NCI-H446 (cell line): ENCODE measurements at places on chromosomes 5 and 9.

DNA sequence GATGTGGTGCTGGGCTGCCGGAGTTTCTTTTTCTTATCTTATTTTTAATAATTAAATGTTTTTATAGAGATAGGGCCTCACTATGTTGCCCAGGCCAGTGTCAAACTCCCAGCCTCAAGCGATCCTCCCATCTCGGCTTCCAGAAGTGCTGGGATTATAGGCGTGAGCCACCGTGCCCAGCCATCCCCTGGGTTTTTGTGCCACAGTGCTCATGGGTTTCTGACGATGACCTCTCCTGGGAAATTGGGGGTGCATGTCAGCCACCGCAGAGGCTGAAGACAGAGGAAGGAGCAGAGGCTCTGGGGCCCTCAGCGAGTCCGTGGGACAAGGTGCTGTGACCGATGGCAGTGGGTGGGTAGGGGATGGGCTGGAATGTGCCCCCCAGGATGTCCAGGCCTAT, 14.4 kb downstream of the GPSM1 start:
- DNase-seq = no peak

- no peak for DNase-seq
These were observed 514.7 kb downstream of the MAT2B start for GRCh38 chr5:164020116-164020515.

GRCh38 chr9:34954225-34954624, 3.9 kb upstream of the PHF24 start:
- no peak for DNase-seq

DNA sequence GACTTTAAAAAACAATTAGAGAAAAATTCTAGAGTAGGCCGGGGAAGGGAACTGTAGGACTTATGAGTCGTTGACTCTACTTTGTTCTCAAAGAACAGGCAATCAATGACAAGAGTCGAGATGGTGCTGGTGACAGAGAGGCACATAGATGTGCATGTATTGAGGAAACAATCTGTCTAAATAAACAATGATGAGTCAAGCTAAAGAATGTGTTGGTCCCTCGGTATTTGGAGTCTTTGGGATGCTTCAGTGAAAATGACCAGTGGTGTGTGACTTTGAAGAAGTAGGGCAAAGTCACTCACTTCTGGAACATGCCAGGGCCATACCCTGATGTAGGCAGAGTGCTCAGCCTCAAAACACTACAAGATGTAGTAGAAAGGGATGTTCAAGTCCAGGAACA, 288.1 kb upstream of the PANK3 start:
- no peak for DNase-seq

DNA sequence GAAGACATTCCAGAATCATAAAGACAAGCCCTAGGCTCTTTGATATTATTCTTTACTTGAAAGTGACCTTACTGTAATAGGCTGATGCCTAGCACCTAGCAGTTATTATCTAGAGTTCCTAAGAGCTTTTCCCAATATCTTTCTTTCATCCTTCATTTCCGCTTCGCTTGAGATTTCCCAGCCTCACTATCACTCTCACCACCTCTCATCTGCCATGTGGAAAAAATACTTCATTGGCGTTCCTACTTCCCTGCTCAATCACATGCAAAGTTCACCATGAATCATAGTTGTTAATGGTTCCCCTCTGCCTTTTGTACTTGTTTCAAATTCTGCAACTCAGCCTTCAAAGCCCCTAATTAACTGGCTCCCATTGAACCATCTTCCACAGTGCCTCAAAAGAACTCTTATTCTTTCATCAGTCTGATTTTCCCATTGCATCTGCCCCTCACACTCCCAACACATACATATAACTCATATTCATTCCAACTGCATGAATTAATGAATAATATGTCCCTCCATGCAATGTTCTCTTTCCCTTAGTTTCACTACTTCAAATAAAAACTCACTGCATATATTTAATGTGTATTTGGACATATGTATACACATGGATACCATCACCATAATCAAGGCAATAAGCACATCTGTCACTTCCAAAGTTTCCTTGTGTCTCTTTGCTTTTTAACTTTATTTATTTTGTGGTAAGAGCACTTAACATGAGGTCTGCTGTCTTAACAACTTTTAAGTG, 221.6 kb downstream of the PARP8 start:
- DNase-seq = no peak

DNA sequence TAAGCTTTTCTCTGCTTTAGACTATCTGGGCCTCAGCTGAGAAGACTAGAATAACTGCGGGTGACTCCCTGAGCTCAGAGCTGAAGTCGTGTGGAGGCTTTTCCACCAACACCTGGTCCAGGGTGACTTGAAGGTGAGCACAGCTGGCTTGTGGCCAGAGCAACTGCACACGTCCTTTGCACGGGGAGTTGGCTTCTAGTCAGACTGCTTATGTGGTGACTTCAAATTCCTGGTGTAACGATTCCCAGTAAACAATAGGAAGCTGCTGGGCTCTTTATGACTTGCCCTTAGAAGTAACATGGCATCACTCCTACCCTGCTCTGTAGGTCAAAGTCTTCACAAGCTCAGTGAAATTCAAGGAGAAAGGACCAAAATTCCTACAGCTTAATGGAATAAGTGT, 800.6 kb upstream of the CDH6 start:
- DNase-seq = no peak

DNA sequence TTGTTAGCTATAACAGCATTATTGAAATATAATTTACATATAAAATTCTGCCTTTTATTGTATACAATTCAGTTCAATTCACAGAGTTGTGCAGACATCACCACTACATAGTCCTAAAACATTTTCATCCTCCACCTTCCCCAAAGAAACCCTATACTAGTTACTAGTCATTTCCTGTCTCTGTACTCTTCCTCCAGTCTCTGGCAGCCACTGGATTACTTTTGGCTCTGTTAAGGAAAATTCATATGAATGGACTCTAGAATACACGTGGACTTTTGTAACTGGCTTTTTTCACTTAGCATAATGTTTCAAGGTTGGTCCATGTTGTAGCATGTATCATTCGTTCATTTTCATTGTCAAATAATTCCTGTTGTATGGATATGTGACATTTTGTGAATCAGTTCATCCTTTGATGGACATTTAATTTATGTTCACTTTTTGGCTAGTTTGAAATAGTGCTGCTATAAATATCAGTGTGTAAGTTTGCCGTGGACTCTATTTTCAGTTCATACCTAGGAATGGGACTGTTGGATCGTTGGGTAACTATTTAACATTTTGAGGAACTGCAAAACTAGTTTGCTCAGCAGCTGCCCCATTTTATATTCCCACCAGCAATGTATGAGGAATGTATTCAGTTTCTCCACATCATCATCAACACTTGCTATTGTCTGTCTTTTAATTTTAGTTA, 9.7 kb downstream of the ICE1 start:
- DNase-seq = no peak

DNA sequence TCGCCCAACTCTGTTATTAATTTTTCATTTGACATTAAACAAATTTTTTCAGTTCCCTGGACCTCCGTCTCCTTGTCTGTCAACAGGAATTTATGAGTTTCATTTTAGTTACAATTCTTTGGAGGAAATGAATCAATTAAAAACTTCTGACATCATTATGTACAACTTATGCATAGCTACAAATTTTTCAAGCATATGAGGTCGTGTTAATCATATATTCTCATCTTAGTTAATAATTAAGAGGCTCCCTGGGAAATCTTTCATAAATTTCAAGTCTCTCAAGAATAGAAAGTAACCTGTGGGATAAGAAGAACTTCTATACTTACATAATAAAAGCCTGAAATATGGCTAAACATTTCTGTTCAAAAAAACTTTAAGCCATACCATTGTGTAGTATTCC, 3.4 kb downstream of the UGT3A1 start:
- no peak for DNase-seq

DNA sequence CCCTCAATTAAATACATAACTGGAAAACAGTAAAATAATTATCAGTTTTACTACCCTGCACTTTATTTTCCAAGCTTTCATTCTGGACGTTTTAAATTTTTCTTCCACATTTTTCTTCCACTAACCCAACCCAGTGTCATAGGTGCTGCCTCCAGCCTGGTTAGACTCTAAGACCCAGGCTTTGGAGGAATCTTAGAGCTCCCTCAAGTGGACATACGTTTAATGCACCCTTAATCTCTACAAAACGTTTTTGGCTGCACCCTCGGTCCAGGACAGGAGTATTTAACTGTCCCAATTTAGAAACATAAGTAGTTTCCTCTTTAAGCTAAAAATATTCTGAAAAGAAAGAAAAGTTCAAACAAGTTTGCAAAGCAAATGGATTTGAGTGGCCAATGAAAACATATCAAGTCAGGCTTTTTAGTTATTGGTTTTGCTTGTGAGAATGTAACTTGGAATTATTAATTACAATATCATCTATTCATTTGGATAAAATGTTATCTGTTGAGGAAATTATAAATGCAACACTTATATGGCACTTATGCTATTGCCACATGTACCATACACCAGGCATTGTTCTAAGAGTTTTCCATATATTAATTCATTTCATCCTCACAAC, 38.9 kb downstream of the CDH6 start:
- peak; percentile 82 for DNase-seq

DNA sequence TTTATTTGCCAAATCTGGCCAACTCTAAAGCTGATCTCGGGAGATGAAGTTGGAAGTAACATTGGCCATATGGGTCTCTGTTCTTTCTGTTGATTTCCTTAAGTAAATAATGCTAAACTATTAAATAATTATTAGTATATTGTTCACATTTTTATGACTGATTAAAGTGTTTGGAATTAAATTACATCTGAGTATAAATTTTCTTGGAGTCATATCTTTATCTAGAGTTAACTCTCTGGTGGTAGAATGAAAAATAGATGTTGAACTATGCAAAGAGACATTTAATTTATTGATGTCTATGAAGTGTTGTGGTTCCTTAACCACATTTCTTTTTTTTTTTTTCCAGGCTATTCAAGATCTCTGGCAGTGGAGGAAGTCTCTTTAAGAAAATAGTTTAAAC, 9.3 kb upstream of the FGF18 start:
- no peak for DNase-seq

- peak; percentile 16 for DNase-seq
These were observed 12.9 kb downstream of the OR2V2 start for GRCh38 chr5:181160152-181160754.

GRCh38 chr5:172119921-172120688, 67.9 kb downstream of the STK10 start:
- no peak for DNase-seq

DNA sequence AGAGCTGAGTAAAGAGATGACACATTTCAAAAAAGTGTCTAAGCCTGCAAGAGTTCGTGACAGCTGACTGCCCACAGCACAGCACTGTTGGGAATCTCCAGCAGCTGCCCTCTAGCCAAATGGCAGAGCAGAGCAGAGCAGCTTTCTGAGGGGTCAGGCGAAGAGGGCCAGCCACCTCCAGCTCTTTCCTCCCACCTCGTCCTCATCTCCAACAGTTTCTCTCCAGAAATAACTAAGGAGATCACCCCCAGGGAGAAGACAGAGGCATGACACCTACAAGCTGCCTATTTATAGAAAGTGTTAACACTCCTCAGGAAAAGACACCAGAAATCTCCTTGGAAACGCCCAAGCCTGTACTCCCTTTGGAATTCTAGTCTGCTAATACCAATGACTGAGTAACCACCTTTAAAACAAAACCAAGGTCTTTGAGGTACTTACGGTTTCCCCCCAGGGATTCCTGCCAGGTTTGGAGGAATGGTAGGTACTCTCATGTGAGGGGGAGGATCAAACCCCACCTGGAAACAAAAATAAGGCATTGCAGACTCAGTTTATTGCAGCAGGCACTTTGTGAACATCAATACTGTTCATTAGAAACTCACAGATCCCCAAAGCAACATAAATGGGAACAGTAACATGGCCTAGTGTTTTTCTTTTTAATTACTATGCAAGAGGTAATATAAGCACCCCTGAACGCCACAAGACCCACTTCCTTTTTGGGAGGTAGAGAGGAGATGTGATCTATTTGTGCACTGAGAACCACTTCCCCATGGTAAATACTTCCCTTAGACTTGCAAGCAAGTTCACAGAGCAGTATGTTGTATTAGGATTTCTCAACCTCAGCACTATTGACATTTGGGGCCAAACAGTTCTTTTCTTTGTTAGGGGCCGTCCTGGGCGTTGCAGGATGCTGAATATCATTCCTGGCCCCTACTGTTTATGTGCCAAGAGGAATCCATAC, 79.3 kb downstream of the TLE1 start:
- no peak for DNase-seq

DNA sequence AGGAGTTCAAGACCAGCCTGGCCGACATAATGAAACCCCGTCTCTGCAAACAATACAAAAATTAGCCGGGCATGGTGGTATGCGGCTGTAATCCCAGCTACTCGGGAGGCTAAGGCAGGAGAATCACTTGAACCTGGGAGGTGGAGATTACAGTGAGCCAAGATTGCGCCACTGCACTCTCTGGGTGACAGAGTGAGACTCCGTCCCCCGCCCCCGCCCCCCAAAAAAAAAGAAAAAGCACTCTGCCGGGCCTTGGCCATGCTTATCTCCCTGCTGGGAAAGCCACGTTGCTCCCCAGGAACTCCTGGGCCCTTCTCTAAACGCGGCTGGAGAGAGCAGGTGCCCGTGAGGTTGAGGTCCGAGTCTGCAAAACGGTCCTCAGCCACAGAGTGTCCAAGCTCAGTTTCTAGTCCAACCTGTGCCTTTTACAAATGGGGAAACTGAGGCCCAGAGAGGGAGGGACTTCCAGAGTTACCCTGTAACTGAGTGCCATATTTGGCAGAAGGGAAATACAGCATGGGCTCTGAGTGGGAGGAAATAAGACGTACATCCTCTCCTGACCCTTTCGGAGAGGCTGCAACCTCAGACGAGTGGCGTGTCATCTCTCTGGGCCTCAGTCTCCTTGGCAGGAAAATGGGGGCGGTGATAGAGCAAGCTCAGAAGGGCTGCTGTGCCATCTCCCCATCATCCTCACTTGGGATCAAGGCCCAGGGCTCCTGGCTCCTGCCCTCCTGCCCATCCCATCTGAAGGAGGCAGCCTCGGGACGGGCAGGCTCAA, 6.6 kb upstream of the PHYHD1 start:
- DNase-seq = no peak

- DNase-seq = no peak
These were observed 143.2 kb downstream of the CACNA1B start for GRCh38 chr9:138020795-138021182.

DNA sequence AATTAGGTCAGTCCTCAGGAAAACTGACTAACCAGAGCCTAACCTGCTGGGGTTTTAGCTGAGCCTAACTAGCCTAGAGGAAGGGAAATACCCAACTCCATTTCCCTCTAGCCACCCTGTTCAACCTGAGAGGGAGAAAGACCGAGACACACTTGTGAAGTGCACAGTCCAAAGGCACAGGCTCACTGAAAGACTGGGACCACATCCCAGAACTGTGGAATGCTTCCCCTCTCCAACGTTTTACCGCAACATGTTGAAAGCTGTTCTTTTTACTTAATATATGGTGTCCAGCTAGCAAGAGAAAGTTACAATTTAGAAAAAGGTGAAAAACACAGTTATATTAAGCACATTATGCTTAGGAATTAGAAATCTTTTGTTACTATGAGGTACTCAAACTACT, 76.8 kb upstream of the SIMC1 start:
- peak; percentile 13 for DNase-seq

GRCh38 chr5:63697811-63698210, 264.4 kb downstream of the HTR1A start:
- DNase-seq = no peak
